Stimulated activated CD8-positive, alpha-beta memory T cell treated with anti-CD3 and anti-CD28 coated beads, Interleukin-15, amount 100 ng/mL, for 1 hour (primary cell): ENCODE measurements at places on chromosomes 5 and 9.

DNA sequence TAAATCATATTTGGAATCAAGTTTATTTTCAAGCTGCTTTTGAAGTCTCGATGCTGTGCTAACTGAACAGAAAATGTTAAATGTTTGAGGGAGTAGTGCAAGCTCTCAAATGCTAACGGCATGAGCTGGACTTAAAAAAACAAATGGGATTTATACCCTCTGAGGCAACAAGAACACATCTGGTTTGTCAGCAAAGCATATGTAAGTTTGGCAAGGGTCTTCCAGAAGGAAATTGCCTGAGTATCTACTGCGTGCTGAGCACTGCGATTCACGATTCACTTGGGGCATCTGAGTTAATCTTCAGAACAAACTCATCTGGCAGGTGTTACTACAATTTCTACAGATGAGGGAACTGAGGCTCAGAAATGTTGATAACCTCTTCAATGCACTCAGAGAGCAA, 98.4 kb upstream of the C9orf72 start:
- no peak for DNase-seq

- DNase-seq, result no peak
Observed at GRCh38 chr5:78830528-78831046, 154.5 kb downstream of the ARSB start.

GRCh38 chr5:126422994-126423788, at the start of gene GRAMD2B:
GRAMD2B (plus strand) TSS chr5:126423409; CDS start chr5:126423607, 198 bp downstream.
- peak; percentile 37 for DNase-seq

DNA sequence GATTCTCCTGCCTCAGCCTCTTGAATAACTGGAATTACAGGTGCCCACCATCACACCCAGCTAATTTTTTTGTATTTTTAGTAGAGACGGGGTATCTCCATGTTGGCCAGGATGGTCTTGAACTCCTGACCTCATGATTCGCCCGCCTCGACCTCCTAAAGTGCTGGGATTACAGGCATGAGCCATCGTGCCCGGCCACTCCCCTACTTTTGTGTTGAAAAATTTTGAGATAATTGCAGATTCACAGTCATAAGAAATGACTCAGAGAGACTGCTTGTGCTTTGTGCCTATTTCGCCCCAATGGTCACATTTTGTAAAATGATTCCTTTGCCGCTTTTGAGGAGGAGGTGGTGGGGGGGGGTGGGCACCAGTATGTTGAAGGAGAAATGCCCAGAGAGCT, 48.1 kb upstream of the SH3PXD2B start:
- no peak for DNase-seq

- no peak for DNase-seq
Observed at GRCh38 chr5:19406576-19407365, 581.2 kb downstream of the CDH18 start.

DNA sequence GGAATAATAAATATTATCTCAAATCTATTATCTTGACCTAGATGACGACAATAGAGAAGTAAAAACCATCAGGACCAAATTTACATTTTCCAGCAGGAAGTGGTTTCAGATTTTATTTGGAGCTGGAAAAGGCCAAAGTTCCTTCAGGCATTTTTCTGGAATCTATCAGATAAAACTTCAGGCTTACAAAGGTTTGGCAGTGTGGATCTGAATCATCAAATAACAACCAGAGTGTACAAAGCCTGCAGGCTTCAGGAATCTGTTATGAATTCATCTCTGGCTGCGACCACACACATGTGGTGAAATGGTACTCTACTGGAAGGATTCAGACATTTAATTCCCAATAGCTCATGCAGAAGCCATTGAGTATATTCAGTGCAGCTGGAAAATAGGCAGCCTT, 726.4 kb upstream of the GRAMD2B start:
- no peak for DNase-seq

DNA sequence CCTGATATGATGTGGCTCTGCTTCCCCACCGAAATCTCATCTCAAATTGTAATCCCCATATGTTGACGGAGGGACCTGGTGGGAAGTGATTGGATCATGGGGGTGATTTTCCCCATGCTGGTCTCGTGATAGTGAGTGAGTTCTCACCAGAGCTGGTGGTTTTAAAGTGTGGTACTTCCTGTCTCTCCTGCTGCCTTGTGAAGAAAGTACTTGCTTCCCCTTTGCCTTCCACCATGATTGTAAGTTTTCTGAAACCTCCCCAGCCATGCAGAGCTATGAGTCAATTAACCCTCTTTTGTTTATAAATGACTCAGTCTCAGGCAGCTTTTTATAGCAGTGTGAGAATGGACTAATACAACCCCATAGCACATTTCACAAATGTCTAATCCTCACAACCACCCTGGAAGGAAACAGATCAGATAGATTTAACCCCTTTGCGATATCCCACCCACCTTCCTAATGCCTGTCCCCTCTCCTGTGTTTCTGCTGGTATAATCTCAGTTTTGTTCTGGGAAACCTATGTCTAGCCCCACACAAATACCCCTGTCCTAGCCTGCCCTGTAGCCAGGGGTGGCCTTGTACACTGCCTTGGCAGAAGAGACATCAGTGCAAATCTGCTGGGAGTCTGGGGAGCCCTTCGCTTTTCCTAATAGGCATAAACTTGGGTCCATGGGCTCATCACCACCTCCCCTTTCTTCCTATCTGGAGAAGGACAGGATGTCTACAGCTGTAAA, 157.0 kb upstream of the RAI14 start:
- DNase-seq, result no peak

DNA sequence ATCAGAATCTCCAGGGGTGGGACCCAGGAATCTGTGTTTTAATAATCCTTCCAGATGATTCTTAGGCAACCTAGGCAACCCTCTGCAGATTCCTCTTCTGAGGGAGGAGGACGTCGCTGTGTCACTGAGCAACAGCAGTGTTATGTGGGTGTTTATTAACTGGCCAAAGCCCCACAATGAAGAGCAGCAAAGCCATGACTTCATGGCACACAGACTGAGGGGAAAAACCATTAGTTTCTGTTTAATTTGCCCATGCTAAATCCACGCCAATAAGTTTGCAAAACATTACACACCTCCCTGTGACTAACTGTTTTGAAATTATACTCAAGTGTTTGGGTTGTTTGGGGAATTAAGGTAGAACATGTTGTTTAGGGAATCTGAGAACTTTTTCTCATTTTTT, 83.7 kb upstream of the TMED7 start:
- no peak for DNase-seq

DNA sequence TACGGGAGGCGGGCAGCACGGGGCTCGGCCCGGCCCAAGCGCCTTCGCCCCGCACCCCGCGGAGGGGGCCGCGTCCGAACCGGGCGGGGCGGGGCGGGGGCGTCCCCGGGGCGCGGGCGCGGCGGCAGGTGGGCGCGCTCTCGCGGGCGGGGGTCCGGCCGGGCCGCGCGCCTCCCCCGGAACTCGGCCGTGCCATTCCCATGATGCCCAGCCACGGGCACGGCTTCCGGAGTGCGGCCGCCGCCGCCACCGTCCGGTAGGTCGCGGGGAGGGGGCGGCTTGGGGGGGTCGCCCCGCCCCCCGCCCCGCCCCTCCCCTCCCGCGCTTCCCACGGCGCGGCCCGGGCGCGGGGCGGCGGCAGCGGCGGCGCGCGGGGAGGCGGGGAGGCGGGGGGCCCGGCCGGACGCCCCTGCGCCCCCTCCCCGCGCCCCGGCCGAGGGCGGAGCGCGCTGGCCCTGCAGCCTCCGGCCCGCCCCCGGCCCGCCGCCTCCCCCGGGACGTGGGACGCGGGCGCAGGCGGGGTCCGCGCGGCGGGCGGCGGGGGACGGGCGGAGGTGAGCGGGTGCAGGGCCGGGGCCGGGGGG, at the start of gene PPP1R26:
PPP1R26 (plus strand) TSS at position 314 of the 584 bp plus-strand sequence. CDS start 4,729 bp downstream, outside the sequence.
- no peak for DNase-seq

DNA sequence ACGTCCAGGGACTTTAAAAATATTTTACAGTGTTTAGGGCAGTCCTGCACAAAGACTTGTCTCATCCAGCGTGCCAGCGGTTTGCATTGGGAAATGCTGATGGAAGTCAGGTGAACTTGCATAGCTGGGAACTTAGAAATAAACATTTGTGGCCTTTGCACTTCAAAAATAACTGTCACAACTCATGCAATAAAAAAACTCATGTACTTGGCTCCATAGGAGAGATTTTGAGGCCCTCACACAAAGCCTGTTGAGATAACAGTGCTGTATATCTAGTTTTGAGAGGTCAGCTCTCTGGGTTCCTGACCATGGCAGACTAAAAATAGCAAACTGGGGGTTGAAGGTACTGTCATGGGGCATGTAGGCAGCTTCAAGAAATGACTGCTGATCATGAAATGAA, 5.5 kb downstream of the COMMD10 start:
- no peak for DNase-seq

DNA sequence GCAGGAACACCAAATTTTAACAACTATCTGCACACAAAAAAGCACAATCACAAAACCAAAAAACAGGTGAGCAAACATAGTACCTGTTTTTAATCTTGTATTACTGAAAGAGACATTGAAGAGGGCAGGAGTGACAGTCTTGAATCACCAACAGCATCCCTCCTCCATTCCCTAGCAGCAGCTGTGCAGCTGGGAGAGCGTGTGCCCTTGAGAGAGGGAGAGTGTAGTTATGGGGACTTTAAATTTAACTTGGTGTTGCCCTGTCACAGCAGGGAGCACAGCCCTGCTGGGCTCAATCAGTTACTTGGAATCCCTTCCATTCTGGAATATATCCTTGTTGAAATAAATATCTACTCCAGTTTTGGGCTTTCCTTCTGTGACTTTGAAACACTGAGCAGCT, 1938.7 kb upstream of the NUDT12 start:
- no peak for DNase-seq

GRCh38 chr5:55456216-55456895, 78.4 kb downstream of the PLPP1 start:
- DNase-seq, result no peak

- no peak for DNase-seq
Observed at GRCh38 chr9:83469722-83470121, 68.5 kb downstream of the FRMD3 start.

DNA sequence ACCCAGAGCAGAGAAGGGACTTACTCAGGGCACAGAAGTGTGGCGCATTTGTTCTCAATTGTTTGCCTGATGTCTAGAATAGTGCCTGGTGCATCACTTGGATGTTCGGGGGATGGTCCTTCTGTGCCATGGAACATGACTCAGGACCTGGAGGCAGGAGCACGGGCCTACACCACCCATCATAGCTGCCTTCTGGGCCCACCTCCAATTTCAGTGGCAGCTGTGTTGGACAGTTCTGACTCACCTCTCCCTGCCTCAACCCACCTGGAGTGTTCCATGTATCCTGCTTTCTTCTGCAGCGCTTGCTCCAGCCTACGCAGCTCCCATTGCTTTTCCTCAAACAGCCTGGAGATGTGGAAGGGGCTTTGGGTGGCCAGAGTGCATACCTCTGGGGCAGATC, 12.5 kb upstream of the CXCL14 start:
- no peak for DNase-seq

- no peak for DNase-seq
Observed at GRCh38 chr9:110744715-110745384, 76.3 kb downstream of the MUSK start.

DNA sequence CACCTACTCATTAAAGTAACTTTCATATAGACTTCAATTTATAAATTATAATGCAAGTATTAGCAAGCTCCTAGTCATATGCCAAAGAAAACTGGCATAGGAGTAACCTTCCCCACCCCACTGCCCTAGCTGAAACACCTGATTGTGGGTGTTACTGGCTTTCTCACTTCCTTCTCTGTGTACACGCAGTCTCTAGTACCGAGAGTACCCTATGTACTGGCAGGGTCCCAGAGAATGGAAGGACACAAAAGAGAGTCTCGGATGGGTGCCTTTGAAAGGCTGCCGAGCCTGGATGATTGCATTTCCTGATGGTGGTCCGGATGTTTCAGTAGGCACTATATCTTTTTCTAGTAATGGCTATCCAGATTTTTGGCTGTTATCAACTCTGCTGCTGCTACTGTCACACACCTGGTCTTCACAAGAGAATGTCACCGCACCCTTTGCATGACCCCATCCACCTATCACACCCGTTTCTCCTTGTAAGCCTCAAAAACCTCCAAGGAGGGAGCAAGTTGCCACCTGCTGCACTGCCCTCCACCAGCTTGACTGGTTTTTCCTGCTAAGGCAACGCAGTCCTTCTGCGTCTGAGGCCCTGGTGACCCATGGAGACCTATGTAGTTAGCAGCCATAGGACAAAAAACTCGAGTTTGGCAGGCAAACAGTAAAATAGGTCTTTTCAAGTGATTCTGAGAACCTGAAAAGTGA, 53.8 kb upstream of the CLINT1 start:
- DNase-seq, result no peak

DNA sequence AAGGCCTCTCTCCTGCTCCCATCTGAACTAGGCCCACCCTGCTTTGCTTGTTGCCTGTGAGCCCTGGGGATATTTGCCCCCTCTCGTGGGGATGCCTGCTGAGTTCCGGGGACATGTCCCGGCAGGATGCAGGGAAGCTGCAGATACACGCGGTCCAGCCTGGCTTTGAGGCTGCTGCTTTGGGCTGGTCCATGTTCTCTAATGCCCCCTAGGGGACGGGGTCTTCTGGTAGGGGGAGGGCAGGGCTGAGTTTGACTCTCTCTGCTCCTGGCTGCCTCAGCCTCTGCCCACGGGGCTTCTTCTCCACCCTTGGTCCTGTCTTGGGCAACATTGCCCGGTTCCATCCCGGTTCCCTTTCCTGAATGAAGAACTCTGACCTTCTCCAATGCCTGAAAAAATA, 84.9 kb upstream of the ASS1 start:
- DNase-seq, result no peak

GRCh38 chr5:123163225-123163876, 74.3 kb downstream of the PRDM6 start:
- no peak for DNase-seq

DNA sequence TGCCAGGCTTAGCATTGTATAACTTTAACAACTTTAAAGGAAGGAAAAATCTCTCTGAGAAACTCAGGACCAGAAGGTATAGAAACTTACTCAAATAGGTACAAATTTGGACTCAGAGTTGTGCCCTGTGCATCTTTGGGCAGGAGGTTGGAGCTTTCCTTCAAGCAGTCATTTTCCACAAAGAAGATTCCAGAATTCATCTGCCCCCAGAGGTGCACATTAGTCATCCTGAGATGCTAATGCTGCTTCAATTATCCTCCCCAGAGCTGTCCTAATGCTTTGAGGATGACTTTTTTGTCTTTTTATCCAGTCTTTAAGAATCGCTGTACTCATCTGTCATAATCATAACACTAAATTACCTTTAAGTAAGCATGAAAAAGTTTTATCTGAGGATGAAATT, 243.0 kb upstream of the WWC1 start:
- DNase-seq, result no peak
